ENCODE measurements at places on chromosomes 7 and 10.

DNA sequence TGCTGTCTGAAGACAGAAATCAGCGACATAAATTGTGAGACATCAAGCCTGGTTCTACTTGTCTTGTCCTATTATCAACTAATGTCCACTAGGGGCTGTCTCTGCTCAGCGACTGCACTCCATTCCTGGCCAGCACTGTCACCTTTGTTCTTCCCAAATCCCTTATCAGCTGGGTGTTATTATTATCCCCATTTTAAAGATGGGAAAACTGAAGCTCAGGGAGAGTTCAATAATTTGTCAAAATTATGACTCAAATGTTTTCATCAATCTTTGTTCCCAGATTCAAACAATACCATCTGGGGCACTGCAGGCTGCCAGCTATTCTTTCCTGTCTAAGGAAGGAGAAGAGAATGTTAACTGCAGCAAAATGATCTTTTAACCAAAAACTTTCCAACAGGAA lies 431.6 kb upstream of the NFE2L3 start:
- no peak for DNase-seq

GRCh38 chr7:85328456-85328998 lies 141.7 kb upstream of the SEMA3D start:
- no peak for DNase-seq

DNA sequence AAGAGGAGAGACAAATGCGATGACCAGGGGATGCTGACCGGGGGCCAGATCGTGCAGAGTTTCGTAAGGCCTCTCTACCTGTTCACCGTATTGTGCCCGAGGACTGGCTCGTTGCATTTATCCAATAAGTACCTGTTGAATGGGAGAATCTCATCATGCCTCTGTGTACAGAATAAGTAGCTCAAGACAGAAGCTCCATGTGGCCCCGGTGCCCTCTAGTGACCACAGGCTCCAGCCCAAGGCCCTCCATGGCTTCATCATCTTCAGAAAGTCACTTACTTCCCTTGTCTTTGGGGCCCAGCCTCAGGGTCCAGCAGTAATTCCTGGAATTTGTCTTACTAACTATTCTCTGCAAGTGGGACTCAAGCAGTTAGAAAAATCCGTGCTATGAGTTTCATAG lies 151.0 kb downstream of the CHN2 start:
- no peak for DNase-seq

DNA sequence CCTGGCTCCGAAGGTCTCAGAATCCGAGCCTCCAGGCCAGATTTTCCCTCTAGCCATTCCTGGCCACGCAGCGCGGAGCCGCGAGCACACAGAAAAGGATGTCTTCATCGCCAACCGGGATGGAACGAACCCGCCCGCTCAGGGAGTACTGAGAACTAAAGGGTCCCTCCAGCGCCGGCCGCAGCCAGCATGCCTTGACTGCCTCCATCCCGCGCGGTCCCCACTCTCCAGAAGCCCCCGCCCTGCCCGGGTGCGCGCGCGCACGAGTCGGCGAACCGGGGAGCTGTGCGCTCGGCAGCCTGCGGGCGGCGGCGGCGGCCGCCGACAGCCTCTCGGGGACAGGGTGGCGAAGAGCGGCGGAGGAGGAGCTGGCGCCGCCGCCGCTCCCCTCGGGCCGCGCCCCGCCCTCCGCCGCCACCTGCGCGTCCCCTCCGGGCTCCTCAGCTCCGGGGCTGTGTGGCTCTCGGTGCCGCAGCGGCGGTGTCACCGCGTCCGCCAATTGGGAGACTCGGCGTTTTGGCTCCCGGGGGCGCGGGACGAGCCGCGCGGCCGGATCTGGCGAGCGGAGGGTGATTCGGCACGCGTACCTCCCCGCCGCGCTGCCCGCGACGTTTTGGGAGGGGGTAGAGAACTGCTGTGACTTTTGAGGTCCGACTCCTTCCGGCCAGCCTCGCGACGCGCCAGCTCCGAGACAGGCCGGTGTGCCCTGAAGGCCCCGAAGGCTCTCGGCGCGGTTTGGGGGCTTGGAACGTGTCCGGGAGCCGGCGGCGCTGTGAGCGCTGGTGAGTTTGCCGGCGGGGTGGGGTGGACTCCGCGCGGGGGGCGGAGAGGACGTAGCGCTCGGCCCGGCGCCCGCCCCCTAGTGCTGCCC lies 453 bp upstream of the GALNT17 start:
- no peak for DNase-seq

GRCh38 chr10:58608351-58608750 lies 95.7 kb downstream of the BICC1 start:
- DNase-seq = no peak
